ENCODE measurements at places on chromosomes 7 and 10.

DNA sequence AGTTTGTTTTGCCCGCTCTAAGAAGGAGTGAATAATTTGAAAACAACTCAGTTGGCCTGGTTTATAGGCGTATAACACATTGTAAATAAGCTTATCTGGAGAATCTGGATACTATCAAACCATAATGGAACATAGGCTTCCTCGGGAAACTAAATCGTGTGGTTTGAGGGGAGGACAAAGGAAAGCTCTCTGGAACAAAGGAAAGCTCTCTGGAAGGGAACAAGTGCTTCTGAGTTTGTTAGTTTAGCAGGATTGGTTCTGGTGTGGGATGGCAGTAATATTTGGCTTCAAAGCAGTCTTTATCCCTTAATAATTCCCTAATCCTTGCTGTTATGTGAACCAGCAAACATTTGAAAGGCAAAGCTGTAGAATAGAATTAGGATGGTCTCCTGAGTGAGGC is 15.0 kb upstream of the SLK start:
- DNase-seq = no peak

- no peak for DNase-seq
These were observed 118.5 kb downstream of the FAM107B start for GRCh38 chr10:14656052-14656730.

DNA sequence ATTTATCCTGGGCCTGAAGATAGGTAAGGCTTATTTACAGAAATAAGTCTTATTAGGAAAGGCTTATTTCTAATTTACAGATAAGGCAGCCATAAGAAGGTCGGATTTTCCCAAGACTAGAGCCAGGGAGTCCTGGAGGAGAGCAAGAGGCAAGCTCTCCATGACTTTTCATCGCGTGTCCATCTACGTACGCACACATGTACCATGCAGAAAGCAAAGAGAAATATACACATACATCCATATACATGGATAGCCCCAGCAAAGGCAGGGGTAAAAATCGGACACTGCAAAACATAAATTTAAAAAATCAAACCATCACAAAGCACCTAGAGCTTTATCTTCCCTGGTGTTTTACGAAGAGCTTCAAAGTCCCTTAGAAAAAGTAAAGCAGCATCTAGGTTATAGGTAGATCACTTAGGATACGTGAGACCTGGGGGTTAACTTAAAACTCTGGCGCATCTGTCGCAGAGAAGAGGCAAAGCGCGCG is 25.8 kb upstream of the ZRANB1 start:
- DNase-seq = no peak

DNA sequence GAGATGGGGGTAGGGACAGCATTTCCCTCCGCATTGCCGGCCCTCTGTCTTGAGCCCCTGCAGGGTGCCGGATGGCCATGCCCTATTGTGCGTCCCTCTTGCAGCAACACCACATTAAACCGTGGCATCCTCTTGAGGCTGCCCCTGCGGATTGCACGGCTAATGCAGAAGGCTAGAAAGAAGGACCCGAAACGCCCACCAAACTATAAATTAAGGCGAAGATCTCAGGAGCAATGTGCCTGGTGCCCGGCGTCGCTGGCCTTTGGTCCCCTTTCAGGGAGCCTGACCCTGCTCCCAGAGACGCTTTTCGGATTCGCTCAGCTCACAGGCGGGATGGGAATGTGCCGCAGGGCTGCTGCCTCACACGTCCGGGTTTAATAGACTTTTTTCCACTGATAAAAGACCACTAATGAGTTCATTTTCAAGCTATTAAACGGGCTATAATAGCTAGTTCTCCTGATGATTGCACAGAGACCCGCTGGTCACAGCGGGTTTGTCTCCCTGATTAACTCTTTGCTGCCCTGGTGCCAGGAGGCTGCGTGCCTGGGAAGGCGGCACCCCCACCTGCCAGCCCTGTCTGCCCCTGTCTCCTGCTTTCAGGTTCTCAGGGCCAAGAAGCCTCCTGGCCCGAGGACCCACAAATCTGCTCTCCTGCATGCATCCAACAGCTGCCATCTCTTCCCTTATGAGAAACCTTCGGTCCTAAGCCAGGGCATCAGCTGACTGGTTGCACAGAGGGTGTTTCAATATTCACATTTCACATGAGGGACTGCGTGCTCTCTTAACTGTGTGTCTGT is 128.3 kb downstream of the ADARB2 start:
- peak; percentile 54 for DNase-seq

GRCh38 chr10:61110188-61110844 is 166.3 kb upstream of the RHOBTB1 start:
- no peak for DNase-seq

- DNase-seq = no peak
These were observed 277.6 kb downstream of the KCNMA1 start for GRCh38 chr10:77359950-77360520.

GRCh38 chr7:134302120-134302519 is 14.6 kb downstream of the SLC35B4 start:
- no peak for DNase-seq

GRCh38 chr7:129642871-129643549 is 31.5 kb downstream of the NRF1 start:
- no peak for DNase-seq
